T-cell (primary cell): ENCODE measurements at places on chromosomes 11 and 22.

DNA sequence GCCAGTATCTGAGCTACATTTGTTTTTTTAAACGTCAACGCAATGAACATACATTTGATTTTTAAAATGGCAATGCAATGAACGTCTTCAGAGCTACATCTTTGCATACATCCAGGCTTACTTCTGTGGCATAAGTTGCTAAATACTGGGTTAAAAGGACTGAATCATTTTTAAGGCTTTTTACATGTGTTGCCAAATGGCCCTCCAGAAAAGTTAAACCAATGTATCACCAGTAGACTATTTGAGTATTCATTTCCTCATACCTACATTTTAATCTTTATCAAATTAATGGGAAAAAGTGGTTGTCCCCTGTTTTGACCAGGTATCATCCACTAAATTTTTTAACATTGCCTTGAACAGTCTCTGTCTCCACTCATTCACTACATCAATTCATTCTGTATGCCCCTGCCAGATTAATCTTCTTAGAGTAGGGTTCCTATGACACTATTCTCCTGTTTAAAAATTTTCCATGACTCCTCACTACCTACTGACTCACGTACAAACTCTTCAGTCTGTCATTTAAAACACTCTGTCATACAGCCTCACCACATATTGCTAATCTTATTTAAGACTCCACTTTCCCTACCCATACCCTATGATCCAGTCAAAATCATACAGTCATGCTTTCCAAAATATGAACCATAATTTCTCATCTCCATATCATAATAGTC is 12.4 kb upstream of the PRRG4 start:
- DNase-seq = no peak

GRCh38 chr11:129508163-129508562 is 132.5 kb downstream of the BARX2 start:
- no peak for DNase-seq

DNA sequence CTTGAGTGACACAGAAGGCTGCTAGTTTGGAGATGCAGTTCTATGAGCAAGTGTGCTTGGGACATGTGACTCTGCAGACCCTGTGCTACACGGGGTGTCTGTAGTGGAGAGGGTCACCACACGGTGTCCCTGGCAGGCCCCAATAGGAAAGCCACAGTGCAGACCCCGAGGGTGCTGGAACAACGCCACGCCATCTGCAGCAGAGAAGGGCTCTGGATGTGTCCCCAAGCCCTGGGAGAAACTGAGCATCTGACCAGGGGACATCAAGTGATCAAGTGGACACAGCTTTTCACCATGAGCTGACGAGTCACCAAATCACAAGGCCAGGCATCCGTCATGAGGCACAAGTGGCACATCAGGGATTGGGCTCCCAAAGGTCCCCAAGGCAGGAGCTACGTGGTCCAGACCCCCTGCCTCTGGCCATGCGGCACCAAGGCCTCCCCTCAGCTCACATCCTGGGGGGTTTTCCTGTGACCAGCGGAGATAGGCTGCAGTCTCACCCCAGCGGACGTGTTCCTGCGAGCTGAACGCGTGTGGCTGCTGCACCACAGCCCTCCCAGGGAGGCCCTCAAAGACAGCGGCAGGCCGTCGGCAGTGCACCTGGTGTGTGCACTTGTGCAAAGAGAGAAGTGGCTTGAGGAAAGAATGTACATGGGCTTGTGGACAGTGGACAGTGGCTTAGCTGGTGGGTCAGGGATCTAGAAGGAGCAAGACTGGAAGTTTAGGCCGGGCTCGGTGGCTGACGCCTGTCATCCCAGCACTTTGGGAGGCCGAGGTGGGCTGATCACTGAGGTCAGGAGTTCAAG is 96.7 kb downstream of the RPS6KA4 start:
- DNase-seq = no peak

GRCh38 chr11:121538054-121538453 is 85.3 kb upstream of the SORL1-AS1 start:
- DNase-seq = no peak

DNA sequence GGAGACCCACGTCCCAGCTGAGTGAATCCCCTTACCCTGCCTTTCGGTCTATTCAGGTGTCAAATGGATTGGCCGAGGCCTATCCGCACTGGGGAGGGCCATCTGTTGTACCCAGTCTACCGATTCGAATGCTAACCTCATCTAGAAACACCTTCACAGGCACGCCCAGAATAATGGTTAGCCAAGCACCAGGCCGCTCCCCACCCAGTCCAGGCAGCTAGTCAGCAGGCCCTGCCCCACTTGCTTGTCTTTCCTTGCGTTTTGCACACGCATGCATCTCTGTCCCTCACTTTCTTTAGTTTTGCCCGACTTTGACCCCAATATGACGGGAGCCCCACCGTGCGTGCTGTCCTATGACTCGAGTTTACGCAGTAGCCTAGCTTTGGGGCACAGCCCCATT is 31.7 kb downstream of the PARVB start:
- no peak for DNase-seq

- DNase-seq = peak; percentile 59
Observed at GRCh38 chr11:72591785-72592502, 82.3 kb downstream of the PDE2A start.

- no peak for DNase-seq
Observed at GRCh38 chr11:1153105-1153950, 4.4 kb upstream of the MUC5AC start.

- DNase-seq = no peak
Observed at GRCh38 chr11:83725269-83725560, 439.0 kb upstream of the CCDC90B start.

DNA sequence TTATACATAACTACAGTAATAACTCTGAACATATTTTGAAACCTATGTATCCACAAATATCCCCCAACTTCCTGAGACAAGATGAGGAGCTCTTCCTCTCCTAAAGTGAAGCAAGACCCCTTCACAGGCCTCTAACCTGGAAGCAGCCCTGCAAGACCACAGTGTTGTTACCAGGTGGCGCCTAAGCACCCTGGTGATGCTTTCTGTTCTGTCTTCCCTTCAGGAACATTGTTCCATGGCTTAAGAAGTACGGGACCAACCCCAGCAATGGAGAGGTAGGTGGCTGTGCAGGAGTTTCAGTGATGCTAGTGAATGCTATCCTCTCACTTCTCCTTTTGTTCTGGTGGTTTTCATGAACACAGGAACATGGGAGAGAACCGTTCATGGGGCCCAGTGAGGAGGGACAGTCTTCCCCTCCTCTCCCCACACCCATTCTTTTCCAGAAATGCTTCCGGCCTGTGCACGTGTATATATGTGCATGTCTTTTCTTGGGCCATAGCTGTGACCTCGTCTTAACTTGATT is 6.4 kb downstream of the PPIL2 start:
- no peak for DNase-seq

DNA sequence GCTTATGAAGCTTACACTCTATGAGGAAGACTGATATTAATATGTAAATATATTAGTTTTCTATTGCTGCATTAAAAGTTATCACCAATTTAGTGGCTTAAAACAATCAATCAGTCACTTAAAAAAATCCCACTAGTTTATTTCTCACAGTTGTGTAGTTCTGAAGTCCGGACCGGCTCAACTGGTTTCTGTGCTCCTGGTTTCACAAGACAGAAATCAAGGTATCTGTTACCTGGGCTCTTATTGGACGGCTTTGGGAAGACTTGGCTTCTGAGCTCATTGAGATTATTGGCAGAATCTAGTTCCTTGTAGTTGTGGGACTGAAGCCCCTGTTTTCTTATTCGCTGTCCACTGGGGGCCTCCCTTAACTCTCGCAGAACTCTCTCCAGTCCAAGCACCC is 343.0 kb downstream of the RAB38 start:
- DNase-seq = no peak

- no peak for DNase-seq
Observed at GRCh38 chr22:34416022-34416860, 496.0 kb upstream of the LARGE1 start.

DNA sequence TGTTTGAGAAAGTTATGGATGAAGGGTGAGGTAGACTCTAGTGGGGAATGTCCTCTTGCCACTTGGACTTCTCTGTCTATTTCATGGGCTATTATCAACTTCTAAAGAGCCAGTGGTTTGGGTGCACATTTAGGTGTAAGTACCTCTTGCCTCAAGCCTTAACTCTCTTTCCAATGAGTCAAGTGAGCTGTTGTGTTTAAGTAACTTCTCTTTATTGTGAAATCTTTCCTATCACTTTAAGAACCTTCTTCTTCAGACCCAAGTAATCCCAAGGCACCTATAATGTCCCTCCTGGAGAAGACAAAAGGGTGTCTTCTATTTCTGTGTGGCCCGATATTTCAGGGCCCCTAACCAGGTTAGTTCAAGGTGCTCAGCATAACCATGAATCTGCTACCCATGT is 90.5 kb upstream of the VPREB1 start:
- no peak for DNase-seq

DNA sequence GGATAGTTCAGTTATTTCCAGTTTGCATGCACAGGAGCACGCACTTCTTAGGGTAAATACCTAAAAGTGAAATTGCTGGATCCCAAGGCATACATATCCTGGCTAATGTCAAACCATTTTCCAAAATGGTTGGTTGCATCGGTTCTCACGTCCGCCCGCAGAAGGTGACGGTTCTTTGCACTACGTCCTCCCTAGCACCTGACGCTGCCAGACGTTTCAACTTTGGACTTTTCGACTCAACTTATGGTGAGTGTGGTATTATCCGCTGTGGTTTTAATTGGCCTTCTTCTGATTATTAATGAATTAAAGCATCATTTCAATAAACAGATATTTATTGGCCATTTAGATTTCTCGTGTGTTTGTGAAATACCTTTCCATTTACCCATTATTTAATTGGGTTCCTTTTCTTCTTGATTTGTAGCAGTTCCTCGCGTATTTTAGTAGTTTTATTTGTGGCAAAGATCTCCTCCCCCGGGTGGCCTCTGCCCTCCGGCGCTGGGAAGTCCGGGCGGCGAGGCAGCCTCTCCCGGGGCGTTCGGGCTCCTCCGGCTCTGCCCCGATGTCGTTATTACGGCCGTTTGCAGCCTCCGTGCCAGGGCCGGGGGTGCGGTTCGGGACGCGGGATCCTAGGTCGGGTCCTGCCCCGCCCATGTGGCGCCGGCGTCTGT is at the start of gene JHY:
JHY (plus strand) TSS at position 571 of the 668 bp plus-strand sequence. CDS start 3,091 bp downstream, outside the sequence.
- peak; percentile 38 for DNase-seq

GRCh38 chr11:118236170-118236569 is 11.4 kb upstream of the JAML start:
- DNase-seq = no peak

DNA sequence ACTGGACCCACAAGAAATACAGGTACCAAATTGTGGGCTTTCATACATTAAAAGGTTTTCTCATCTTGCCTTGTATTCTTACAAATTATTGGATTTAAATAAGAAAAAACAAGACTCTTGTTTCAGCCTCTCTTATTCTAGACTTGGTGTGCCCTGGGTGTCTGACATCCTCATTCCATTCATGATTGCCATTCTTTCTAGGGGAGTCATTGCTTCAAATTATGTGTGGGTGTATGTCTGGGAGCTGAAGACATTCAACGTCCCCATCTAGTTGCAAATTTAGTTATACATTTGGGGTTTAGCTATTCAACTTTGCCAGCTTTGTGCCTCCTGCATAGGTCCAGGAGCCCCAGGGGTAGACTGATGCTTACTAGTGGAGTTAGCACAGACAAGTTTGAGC is 18.1 kb downstream of the MAML2 start:
- no peak for DNase-seq

- peak; percentile 42 for DNase-seq
Observed at GRCh38 chr11:86291466-86292262, 10.4 kb upstream of the HIKESHI start.

DNA sequence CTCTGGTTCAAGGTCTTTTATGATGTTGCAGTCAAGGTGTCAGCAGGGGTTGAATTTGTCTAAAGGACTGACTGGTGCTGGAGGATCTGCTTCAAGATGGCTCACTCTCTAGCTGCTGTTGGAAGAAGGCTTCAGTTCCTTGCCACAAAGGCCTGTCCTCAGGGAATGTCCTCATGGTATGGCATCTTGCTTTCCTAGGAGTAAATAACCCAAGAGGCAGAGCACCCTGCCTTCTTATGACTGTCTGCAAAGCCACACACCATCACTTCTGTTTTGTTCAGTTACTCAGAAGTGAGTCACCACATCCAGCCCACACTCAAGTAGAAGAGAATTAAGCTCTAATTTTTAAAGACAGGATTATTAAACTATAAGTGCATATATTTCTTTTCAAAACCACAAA is 45.2 kb downstream of the PLAAT5 start:
- no peak for DNase-seq

- no peak for DNase-seq
Observed at GRCh38 chr11:96180341-96180740, 162.7 kb downstream of the MAML2 start.

GRCh38 chr11:116598556-116598955 is 174.2 kb downstream of the BUD13 start:
- no peak for DNase-seq

GRCh38 chr11:63762654-63763495 is 5.7 kb downstream of the ZFTA start:
- DNase-seq = no peak

GRCh38 chr11:35218956-35219355 is 80.0 kb downstream of the CD44 start:
- DNase-seq = no peak

DNA sequence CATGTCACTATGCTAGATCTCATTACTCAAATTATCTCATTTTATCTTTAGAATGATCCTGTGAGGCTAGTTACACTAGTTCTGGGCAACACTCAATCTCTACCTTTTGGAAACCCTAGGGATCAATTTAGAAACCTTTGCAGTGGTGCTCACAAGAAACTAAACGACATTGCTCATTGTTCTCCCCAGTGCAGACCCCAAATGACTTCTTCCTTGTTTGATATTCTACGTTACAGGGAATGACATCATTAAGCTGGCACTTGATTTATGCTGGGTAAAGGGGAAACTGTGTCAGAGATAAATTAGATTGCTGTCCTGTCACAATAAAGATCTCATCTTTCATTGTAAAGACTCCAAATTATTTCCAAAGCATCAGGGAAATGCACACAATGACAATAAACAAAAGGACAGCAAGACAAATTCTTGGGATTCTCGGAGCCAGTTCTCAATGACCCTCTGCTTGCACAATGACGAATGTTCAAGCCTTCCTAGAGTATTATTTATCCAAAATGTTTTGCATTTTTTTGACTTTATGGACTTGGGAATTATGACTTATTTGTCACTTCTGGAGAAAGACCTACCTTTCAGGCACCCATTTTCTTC is 1121.8 kb upstream of the TENM4 start:
- no peak for DNase-seq

DNA sequence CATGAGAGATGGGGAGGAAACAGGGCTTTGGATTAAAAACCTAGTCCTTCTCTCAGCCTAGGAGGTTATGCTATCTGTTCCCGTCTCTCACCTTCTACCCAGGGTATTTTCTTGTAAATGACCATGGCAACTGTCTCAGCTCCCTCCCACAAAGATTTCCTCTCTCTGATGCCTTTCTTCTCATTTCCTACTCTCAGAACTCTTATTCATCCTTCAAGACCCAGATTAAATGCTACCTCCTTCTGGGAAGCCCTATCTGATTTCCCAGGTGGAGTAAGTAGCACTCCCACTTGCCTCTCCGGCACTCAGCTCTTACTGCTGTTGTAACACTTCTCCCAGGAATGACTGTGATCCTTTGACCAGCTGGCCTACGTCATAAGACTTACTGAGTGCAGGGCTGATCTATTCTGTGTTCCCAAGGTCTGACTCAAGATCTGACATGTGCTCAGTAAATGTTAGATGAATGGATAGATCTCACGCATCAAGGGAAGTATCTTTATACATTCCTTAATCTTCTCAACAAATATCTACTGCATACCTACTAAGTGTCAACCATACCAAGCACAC is 175.0 kb downstream of the TENM4 start:
- no peak for DNase-seq

- DNase-seq = no peak
Observed at GRCh38 chr11:110818032-110818687, 105.9 kb upstream of the ARHGAP20 start.
